Mesenchymal stem cell (in vitro differentiated cells and primary cell): ENCODE measurements at places on chromosomes 3 and 15.

GRCh38 chr3:155805204-155805801 lies 775 bp downstream of the C3orf33 start:
- DNase-seq: no peak

DNA sequence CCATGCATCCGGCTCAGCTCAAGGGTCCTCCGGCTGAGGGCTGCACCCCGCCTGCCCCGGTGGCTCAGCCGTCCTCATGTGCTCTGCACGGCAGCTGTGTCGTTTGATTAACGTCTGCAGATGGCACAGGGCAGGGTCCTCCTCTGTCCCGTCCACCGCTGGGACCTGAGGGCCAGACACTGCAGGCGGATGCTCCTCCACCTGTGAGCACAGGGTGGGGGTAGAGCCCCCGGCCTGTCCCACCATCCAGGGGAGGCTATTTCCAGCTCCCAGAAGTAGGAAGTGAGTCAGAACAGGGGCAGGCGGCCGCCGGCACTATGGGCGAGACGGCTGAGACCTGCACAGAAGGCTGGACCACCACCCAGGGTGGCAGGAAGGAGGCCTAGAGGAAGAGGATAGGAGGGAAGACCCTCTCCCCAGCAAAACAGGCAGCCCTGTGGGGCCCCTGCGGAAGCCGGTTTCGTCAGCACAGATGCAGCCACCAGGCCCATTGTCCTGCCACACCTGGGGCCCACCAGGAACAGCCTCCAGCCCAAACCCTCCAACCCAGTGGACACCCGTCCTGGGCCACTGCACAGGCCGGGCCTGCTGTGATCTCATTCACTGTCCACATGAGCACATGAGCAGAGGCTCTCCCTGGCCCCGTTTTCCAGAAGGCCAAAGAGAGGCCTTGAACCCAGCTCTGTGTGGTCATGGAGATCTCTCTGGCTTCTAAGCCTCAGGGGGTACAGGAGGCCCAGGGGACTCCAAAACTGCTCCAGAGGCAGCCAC lies 12.6 kb upstream of the PLXND1 start:
- DNase-seq: peak; percentile 32

GRCh38 chr15:48628832-48629231 lies 16.7 kb downstream of the FBN1 start:
- no peak for DNase-seq

GRCh38 chr15:84835661-84836337 lies 18.6 kb downstream of the ALPK3 start:
- DNase-seq: no peak

- DNase-seq: no peak
These were observed 54.5 kb downstream of the IQSEC1 start for GRCh38 chr3:13018561-13019242.

- DNase-seq: peak; percentile 59
These were observed 141.8 kb upstream of the ICE2 start for GRCh38 chr15:60620708-60621107.

- DNase-seq: no peak
These were observed 31.9 kb upstream of the STRIT1 start for GRCh38 chr3:155325263-155325835.

GRCh38 chr15:94631608-94632007 lies 400.2 kb downstream of the MCTP2 start:
- DNase-seq: no peak

- DNase-seq: no peak
These were observed 170.1 kb downstream of the NSUN3 start for GRCh38 chr3:94232921-94233320.

GRCh38 chr3:11120091-11120805 lies 34.0 kb upstream of the HRH1 start:
- no peak for DNase-seq

DNA sequence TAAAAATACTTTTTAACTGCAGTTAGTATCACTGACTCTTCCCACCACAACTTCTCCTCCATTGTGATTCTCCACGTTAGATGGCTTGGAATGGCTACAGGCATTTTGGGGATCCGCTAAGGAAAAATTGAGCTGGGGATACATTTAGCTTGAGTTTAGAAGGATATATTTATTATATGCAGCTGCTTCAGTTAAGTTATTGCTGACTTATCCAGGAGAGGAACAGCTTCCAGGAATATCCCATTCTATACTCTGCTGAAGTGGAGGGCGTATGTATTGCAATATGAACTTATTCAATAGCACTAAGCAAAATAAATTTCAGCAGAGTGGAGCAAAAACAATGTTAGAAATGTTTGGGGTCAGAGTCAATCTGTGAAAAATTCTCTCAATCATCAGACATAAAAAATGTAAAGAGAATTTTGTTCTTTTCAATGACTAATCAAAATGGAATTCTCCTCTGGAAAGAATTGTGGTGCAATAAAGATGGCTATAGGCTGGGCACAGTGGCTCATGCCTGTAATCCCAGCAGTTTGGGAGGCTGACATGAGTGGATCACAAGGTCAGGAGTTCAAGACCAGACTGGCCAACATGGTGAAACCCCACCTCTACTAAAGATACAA lies 84.7 kb downstream of the NCEH1 start:
- no peak for DNase-seq

DNA sequence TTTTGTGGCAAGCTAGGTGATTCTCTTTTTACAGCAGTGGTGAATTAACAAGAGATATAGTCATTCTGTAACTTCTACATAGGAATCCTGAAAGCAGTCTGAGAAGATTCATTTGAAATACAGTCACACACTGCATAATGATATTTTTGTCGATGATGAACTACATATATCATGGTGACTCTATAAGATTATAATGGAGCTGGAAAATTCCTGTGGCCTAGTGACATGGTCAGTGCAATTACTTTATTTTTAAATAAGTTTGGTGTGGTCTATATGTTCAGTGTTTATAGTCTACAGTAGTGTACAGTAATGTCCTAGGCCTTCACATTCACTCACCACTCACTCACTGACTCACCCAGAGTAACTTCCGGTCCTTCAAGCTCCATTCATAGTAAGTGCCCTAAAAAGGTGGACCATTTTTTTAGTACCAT lies 511.4 kb upstream of the MCTP2 start:
- no peak for DNase-seq

GRCh38 chr3:143483214-143483613 lies 363.6 kb downstream of the CHST2 start:
- DNase-seq: no peak

GRCh38 chr15:57591822-57592367 lies at the start of gene MYZAP:
Gene MYZAP, plus strand, starts transcription at chr15:57591904. Its CDS starts 131 bp downstream, at chr15:57592035.
- DNase-seq: peak; percentile 4

DNA sequence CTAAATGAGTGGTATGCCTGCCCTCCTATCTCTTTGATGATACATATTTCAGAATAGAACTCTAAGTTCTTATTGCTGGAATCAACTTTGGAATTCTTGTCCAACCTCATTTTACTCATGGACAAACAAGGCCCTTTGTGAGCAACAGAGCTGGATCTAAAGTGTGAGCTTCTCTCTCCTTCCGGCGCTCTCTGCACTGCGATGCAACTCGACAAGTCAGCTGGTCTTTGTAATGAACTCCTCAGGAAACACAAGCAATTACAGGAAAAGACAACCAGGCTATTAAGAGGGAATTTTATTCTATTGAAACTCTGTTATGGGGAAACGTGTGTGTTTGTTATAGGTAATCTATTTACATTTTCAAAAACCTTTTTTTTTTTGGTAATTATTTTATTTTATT lies 20.3 kb upstream of the NRROS start:
- DNase-seq: peak; percentile 55

DNA sequence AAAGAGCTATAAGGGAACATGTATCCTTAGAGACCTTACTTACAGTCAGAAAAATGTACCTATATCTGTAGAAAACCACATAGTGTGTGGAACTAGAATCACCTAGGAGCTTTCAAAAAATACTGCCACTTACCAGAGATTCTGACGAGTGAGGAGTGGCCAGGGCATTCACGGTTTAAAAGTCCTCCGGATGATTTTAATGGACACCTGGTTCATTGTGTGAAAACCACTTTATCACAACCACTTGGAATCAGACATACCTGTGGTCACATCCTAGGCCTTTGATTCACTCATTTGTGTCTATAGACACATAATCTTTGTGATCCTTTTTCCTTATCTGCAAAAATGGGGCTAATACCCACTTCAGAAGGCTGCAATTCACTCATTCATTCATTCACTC lies 159.8 kb downstream of the MBNL1 start:
- no peak for DNase-seq

- DNase-seq: peak; percentile 74
These were observed 26.8 kb upstream of the SEMA4B start for GRCh38 chr15:90174140-90174875.

- DNase-seq: no peak
These were observed 6.0 kb downstream of the ADCY5 start for GRCh38 chr3:123442908-123443307.

DNA sequence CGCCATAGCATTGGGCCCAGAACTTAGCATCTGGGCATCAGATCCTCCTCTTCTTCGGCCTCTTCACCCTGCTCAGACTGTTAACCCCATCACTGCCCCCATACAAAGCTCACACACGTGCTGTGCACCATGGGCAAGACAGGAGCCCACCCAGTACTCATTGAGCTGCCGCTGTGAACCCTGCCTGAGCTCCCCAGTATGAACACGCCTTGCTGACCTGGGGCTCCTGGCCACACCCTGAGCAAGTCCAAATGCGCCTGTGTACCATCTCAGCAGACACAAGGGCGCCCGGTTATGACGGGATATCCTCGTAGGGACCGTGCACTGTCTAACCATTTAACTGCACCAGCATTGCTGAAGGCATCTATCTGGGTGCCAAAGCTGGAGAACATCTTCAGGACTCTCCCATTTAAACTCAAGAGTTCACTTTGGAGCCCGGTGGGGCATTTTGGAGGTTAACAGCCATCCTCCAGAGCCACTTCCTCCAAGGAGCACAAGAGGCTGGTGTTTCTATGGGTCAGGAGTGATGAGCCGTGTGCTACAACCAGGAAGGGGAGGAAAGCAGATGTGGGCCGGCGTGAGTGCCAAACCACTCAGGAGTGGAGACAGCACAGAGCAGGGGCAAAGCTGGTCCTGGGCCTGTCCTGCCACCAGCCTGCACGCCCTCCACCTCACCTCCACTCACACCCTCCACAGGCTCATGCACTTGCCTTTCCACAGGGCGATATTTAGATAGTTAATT lies 12.1 kb downstream of the PRR23E start:
- DNase-seq: no peak

DNA sequence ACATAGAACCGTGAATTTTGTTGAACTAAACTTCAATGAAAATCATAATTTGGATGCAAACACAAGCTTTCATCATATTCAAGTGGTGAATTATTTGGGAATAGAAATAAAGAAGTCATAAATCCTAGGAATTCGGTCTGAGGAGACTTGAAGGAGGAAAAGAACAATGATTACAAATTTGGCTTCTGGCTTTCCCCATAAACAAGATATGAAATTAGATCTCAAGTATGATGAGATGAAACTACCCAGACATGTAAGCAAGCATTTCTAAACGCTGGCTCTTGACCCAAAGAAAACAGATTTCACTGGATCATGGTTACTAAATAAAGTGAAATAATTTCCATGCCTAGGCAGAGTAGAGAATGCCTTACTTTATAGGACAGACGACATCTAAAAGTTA lies 146.9 kb upstream of the LRTM1 start:
- DNase-seq: no peak

GRCh38 chr15:76711351-76711827 lies 193.8 kb downstream of the SCAPER start:
- DNase-seq: no peak

- no peak for DNase-seq
These were observed 293.0 kb upstream of the SOX14 start for GRCh38 chr3:137471130-137471529.

- DNase-seq: peak; percentile 54
These were observed at the start of gene SKOR1 for GRCh38 chr15:67824976-67825880. Gene SKOR1, plus strand, starts transcription at chr15:67825509. Its CDS starts 94 bp downstream, at chr15:67825603.

DNA sequence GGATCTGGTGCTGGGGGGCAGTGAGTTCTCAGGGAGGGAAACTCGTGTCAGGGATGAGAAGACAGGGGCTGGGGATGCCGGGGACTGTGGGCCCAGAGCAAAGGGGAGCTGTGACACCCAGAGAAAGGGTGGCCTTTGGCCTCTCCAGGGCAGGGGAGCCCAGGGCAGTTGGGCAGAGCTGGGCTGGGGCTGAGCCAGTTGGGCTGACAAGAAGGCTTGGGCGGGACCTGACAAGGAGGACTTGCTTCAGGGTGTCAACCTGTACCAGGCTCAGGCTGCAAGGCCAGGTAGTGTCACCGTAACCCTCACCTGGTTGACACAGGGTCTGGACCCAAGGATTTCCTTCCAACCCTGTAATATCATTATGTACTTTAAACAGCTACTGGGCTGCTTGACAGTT lies 13.2 kb upstream of the ANPEP start:
- DNase-seq: no peak
